CD4-positive, alpha-beta memory T cell (primary cell): ENCODE measurements at places on chromosomes 16 and 17. TPM values are rescaled to one million over a fixed set of nuclear protein-coding genes. Genes with fewer than 3 reads are reported as not detected.

- H3K27ac ChIP-seq: no peak overlapping the region
- no peaks in the 10 kb centered on the region for H3K36me3 ChIP-seq
- H3K4me3 ChIP-seq: no peak overlapping the region
Observed at GRCh38 chr16:11972128-11972527, 4.4 kb upstream of the SNX29 start.

- H3K36me3 ChIP-seq: no peaks in the 10 kb centered on the region
- no peak for DNase-seq
- H3K4me1 ChIP-seq: no peaks in the 10 kb centered on the region
- H3K27me3 ChIP-seq: no peaks in the 10 kb centered on the region
- no peak overlapping the region for H3K4me3 ChIP-seq
Observed at GRCh38 chr17:79980246-79981043, 55.2 kb downstream of the TBC1D16 start.

GRCh38 chr16:84617041-84617790 is 662 bp downstream of the COTL1 start:
- H3K4me1 ChIP-seq: peaks cover 46% of the 10 kb centered on the region
- H3K36me3 ChIP-seq: no peaks in the 10 kb centered on the region

- no peaks in the 10 kb centered on the region for H3K27me3 ChIP-seq
- no peak within 1 kb of the TSS for H3K27ac ChIP-seq
- H3K4me1 ChIP-seq: no peaks in the 10 kb centered on the region
- no peaks in the 10 kb centered on the region for H3K36me3 ChIP-seq
- DNase-seq: no peak
- H3K4me3 ChIP-seq: no peak within 1 kb of the TSS
Observed at GRCh38 chr17:11598274-11599221, at the start of gene DNAH9. TSS of gene DNAH9 (plus strand) at chr17:11598470. CDS start at chr17:11598499, 29 bp downstream.

DNA sequence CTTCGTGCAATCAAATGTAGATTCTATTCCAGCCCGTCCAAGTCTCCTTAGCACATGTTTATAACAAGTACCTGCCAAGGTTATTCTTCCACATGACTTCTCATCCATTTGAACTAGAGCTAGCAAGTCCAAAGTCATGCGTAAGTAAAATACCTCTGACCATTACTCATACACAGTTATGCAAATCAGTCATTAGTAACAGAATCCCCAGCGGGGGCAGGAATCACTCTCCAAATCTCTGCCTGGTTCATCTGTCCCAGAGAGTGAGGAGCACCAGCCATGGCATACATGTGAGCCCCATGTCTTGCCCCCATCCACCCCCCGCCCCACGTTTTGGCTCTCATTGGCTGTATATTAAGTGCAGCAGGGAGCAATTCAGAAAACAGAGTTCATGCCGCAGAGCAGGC is 27.7 kb downstream of the SRL start:
- H3K27me3 ChIP-seq: no peaks in the 10 kb centered on the region
- H3K4me3 ChIP-seq: no peak overlapping the region
- H3K27ac ChIP-seq: no peak overlapping the region
- no peak for DNase-seq

CBX1 gene
- 37.1 TPM for total RNA-seq

KRTAP3-2 gene
- not detected for total RNA-seq

DNA sequence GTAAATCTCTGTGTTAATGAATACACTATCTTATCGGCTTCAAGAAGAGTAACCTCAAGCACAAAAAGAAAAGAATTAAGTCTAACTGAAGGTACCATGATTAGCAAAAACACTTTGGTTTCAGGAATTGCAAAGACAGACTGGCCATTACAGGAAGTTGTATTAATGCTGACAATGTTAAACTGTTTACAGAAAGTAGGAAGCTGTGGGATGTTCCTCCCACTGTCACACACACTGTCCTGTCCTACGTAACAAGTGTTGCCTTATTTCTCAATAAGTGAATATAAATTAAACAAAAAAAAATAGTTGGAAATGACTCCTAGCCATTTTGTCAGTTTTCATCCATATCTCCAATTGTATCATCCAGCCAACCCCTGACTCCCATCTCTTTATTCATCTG is 8.6 kb downstream of the GNA13 start:
- H3K4me1 ChIP-seq: peaks cover 96% of the 10 kb centered on the region
- peaks cover 18% of the 10 kb centered on the region for H3K36me3 ChIP-seq
- no peak for DNase-seq
- no peak overlapping the region for H3K4me3 ChIP-seq
- peak overlapping the region; percentile 47 for H3K27ac ChIP-seq
